T1000 (cell line): ENCODE measurements at places on chromosomes 6 and 20.

DNA sequence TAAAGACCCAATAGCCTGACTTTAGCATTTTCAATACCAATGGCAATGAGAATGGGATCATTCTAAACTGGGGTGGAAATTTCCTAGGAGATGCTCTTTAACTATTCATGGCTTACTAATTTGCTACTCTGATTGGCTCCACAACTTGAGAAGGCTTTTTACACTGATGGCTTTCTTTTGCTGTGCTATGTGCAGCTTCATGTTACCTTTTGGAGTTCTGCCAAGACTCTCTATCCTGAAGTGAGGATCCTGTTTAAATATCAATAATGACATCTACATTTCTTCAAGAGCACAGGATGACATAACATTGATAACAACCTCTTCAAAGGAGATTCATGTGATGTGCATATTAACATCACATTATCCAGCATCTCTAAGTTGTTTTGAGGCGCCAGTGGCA, 43.4 kb upstream of the SIRPG start:
- no peak for DNase-seq

GRCh38 chr20:58001381-58001780, 227.1 kb downstream of the ANKRD60 start:
- no peak for DNase-seq

- DNase-seq = no peak
Measured at GRCh38 chr6:36777801-36778200, 61.4 kb downstream of the CPNE5 start.

- DNase-seq = no peak
Measured at GRCh38 chr6:49551078-49551865, 804 bp downstream of the C6orf141 start.

DNA sequence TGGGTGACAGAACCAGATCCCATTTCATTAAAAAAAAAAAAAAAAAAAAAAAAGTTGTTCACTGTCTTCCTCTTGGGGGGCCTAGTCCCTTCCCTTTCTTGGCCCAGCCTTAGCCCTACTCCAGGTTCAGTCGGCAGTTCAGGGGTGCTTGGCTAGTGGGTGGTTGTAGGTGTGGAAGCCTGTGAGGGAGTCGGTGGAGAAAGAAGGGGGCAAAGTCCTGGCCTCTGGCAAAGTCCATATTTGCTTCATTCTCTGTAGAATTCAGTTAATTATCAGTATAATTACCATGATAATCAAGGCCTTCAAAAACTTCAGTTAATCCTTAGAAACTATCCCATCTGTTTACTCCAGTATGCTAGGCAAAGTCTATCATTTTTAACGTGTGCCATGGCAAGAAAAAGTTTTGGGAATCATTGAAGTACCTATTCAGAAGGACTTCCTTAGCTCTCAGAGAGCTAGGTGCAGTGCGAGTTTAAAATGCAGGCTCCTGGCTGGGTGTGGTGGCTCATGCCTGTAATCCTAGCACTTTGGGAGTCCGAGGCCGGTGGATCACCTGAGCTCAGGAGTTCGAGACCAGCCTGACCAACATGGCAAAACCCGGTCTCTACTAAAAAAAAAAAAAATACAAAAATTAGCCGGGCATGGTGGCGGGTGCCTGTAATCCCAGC, 205.7 kb upstream of the ARG1 start:
- no peak for DNase-seq

GRCh38 chr6:8462169-8462568, 26.8 kb upstream of the SLC35B3 start:
- no peak for DNase-seq

GRCh38 chr6:53154071-53154470, 5.4 kb upstream of the GCM1 start:
- DNase-seq = no peak

DNA sequence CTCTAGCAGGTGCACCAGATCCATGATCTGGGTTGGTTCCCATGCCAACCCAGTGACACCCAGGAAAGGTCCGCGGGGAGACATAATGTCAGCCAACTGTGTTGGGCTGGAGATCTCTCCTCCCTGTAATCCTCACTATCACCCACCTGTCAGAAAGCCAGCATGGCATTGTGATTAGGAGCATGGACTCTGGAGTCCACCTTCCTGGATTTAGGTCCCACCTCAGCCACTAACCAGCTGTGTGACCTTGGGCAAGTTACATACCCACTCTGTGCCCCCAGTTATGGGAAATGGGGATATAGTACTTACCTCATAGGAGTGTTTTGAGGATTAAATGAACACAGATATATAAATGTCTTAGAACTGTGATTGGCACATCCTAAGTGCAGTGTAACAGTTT, 97.9 kb downstream of the ZDHHC14 start:
- DNase-seq = no peak

DNA sequence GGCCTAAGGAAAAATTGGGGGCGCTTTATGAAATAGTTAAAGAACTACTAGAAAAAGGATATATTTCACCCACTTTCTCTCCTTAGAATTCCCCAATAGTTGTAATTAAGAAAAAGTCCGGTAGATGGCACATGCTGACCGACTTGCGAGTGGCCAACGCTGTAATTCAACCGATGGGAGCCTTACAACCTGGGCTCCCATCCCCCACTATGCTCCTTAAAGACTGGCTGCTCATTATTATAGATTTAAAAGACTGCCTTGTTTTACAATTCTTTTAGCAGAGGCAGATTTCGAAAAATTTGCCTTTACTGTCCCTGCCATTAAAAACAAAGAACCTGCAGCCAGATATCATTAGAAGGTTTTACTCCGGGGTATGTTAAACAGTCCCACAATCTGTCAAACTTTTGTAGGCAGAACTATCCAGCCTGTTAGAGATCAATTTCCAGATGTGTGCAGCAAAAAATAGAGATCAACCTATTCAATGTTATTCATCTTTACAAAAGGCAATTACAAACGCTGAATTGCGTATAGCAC, 58.5 kb upstream of the PRSS16 start:
- DNase-seq = peak; percentile 38

GRCh38 chr6:33418690-33419291, 884 bp upstream of the CUTA start:
- DNase-seq = no peak

GRCh38 chr6:129476810-129477209, 233.2 kb downstream of the ARHGAP18 start:
- no peak for DNase-seq

- DNase-seq = no peak
Measured at GRCh38 chr6:94478133-94479005, 1059.0 kb upstream of the EPHA7 start.

GRCh38 chr20:32155017-32155981, 45.8 kb downstream of the TM9SF4 start:
- peak; percentile 38 for DNase-seq

- peak; percentile 53 for DNase-seq
Measured at GRCh38 chr6:32047855-32048766, 9.9 kb downstream of the CYP21A2 start.

DNA sequence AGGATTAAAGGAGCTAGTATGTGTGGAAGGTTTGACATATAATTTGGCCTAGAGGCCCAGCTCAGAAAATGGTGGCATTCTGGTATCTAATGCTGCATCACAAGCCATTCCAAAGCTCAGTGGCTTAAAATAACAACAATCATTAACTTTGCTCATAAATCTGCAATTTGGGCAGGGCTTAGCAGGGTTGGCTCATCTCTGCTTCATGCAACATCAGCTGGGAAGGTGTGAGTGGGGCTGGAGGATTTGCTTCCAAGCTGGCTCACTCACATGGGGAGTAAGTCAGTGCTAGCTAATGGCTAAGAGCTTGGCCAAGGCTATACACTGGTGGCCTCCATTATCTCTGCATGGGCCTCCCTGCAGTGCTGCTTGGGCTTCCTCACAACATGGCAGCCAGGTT, 48.0 kb upstream of the STK35 start:
- no peak for DNase-seq

DNA sequence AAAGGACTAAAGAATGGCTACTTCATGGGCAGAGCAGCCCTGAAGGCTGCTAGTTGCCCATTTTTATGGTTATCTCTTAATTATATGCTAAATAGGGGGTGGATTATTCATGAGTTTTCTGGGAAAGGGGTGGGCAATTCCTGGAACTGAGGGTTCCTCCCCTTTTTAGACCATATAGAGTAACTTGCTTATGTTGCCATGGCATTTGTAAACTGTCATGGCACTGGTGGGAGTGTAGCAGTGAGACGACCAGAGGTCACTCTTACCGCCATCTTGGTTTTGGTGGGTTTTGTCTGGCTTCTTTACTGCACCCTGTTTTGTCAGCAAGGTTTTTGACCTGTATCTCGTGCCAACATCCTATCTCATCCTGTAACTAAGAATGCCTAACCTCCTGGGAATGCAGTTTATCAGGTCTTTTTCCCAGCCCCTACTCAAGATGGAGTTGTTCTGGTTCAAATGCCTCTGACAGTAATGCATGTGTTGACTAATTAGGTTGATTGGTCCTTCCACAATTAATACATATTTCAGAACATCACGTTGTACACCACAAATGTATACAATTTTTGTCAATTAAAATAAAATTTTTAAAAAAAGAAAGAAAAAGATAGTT, 139.5 kb downstream of the PDE7B start:
- no peak for DNase-seq

DNA sequence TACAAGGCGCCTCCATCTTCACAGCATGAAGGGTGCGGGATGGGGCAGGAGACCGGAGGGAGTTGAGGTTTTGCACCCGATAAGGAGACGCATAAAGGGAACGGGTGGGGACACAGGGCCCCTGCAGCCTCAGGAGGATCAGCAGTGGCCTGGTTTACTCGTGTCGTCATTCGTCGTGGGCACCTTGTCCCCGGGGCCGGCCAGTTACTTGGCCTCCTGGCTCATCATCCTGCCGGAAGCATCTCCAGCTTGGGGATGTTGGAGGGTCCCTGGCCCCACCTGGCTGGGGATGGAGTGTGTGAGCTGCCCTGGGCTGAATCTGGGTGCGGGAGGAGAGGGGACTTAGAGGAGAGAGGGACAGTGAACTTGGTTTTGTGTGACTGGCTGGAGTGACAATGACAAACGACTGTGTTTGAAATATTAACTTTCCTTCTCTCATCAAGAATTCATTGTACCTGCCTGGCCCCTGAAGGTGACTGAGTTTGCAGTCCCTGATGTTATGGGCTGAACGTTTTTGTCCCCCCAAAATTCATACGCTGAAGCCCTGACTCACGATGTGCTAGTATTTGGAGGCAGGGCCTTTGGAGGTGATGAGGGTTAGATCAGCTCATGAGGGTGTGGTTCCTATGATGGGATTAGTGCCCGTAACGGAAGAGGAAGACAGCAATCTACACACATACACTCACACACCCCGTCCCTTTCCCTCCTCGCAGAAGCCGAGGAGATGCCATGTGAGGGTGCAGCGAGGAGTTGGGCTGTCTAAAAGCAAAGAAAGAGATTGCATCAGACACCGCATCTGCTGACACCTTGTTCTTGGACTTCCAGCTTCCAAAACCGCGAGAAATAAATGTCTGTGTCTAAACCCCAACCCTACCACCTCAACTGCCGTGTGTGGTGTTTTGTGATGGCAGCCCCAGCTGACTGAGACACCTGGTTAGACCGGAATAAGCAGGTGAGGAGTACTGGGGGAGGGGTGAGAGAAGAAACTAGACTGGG, 65.0 kb upstream of the MAP3K4 start:
- no peak for DNase-seq

GRCh38 chr6:138429761-138430160, 25.7 kb downstream of the HEBP2 start:
- DNase-seq = no peak

DNA sequence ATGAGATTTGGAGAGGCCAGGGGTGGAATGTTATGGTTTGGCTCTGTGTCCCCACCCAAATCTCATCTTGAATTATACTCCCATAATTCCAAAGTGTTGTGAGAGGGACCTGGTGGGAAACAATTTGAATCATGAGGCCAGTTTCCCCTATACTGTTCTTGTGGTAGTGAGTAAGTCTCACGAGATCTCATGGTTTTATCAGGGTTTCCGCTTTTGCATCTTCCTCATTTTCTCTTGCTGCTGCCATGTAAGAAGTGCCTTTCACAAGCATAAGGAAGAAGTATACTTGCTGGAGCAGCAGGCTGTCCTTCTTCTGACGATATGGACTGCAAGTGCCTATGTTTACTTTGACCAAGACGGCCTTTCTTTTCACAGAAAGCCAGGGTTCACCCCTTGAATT, 270.5 kb downstream of the ESR1 start:
- no peak for DNase-seq

DNA sequence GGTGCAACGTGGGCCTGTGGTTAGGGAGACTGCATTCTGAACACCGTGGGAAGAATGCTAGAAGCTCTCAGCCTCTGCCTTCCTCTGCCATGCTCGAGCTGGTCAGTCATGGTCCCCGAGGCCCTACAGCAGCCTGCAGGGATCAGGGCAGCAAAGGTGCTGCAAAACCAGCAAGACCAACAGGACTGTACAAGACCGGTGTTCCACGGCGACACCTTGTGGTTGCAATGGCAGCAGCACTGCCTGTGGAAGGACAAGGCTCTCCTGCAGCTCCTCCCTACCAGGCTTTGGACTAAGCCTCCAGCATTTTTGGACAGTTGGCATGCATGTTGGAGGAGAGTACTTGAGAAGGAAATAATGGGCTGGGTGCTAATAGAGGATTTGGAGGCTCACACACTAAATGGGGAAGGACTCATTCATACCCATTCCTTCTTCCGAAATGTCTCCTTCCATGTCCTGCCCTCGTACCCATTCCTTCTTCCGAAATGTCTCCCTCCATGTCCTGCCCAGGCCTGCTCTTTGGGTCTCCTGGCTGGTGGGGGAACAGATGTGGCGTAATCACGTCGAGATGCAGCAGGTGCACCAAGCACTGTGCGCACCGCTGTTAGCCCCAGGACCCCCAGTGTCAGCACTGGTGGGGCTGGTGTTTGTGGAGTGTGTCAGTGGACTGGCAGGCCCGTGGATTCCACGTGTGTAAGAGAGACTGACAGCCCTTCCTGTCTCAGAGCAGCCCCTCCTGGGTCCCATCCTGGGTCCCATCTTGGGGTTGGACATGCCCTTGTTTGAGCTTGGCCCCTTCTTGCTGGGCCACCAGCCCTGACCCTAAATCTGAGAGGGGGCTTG, 18.6 kb upstream of the MYT1 start:
- DNase-seq = no peak

- DNase-seq = no peak
Measured at GRCh38 chr6:5285526-5285925, 24.2 kb downstream of the FARS2 start.

- no peak for DNase-seq
Measured at GRCh38 chr20:62387933-62388635, 1.2 kb downstream of the RPS21 start.

DNA sequence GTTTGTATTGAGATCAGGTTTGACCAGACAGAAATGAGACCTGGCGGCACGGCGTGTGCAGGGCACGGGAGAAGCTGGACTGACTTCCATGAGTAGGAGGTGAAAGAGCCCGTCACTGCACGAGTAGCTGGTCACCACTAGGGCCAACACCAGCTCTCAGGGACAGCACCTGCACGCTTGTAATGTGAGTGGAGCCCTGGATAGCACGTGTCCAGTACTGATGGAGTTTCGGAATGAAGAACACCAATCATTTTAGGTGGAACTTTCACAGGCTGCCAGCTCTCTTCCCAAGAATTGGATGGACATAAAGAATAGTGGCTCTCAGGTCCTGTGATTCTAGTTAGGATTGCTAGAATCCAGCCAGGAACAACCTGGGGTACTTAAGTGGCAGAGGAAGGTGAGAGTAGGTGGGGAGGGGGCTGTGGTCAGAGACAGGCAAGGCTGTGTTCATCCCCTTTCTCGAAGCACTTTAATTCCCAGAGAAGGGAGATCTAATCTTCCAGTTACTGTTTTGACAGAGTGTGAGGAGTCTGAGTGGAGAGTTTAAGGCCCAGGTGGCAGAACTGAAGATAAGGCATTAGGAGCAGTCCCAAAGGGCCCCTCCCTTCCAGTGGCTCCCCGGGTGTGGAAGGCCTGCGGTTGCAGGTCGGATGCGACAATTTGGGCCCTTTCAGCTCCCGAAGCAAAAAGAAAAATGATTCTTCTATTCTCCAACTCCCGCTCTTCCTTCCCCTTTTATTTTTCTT, 314.8 kb downstream of the QKI start:
- no peak for DNase-seq

GRCh38 chr20:59993736-59994430, 35.7 kb downstream of the CDH26 start:
- DNase-seq = no peak
